ENCODE measurements at places on chromosomes 7 and 10. TPM values are rescaled to one million over a fixed set of nuclear protein-coding genes. Genes with fewer than 3 reads are reported as not detected.

Gene PLAC9
- 66.2 TPM for total RNA-seq

Gene GCC1
- 19.0 TPM for total RNA-seq

Gene OR2A12
- total RNA-seq: not detected

Gene KCNH2
- total RNA-seq: 0.29 TPM

Gene OPALIN
- total RNA-seq: not detected

Gene MYL10
- not detected for total RNA-seq

Gene IGFBP3
- total RNA-seq: 159 TPM

Gene INMT
- total RNA-seq: 26.2 TPM

Gene SLC26A3
- total RNA-seq: not detected

Gene SAP25
- total RNA-seq: 0.96 TPM

Gene CD36
- 2,026 TPM for total RNA-seq

Gene COL1A2
- total RNA-seq: 94.5 TPM

Gene CLDN3
- total RNA-seq: 137 TPM

Gene PTF1A
- total RNA-seq: not detected

Gene MRC1
- 29.3 TPM for total RNA-seq

Gene ACTR3C
- 30.2 TPM for total RNA-seq

Gene LRIT1
- not detected for total RNA-seq

Gene RPS24
- total RNA-seq: 3,251 TPM

Gene TCAF2
- 2.2 TPM for total RNA-seq

Gene TMEM270
- not detected for total RNA-seq

Gene ITPRID1
- not detected for total RNA-seq

Gene ACTL6B
- total RNA-seq: not detected

Gene CFAP46
- 0.66 TPM for total RNA-seq

Gene TUBAL3
- not detected for total RNA-seq

Gene BAIAP2L1
- total RNA-seq: 11.0 TPM

Gene YKT6
- total RNA-seq: 49.4 TPM

Gene STOX1
- total RNA-seq: 9.8 TPM

Gene WNT16
- total RNA-seq: 0.15 TPM

Gene EPDR1
- total RNA-seq: 37.8 TPM

Gene PLXDC2
- total RNA-seq: 101 TPM

Gene TMEM184A
- total RNA-seq: not detected

Gene RNF148
- 10.7 TPM for total RNA-seq

Gene AKR1C8
- 0.33 TPM for total RNA-seq

Gene OR2A1
- 0.15 TPM for total RNA-seq

Gene IFIT5
- 16.0 TPM for total RNA-seq

Gene PRLHR
- not detected for total RNA-seq

Gene TPST1
- total RNA-seq: 23.2 TPM

Gene TAS2R3
- total RNA-seq: 3.9 TPM

Gene MRLN
- not detected for total RNA-seq

Gene PON1
- 0.29 TPM for total RNA-seq

Gene BEND7
- 19.3 TPM for total RNA-seq

Gene FAM131B
- 2.3 TPM for total RNA-seq

Gene HTR5A
- not detected for total RNA-seq

Gene PTPN20
- 14.8 TPM for total RNA-seq

Gene TET1
- total RNA-seq: 6.9 TPM

Gene TAS2R5
- 2.4 TPM for total RNA-seq

Gene OR2A7
- total RNA-seq: 59.0 TPM

Data from breast epithelium (tissue), 4 donors.